NCI-H1417 treated with DMSO at 0.1 percent for 48 hours (cell line): ENCODE measurements at places on chromosomes 16 and 17.

- DNase-seq: no peak
Observed at GRCh38 chr16:51453251-51453650, 302.2 kb upstream of the SALL1 start.

GRCh38 chr16:13331918-13332317, 430.5 kb downstream of the SHISA9 start:
- no peak for DNase-seq

DNA sequence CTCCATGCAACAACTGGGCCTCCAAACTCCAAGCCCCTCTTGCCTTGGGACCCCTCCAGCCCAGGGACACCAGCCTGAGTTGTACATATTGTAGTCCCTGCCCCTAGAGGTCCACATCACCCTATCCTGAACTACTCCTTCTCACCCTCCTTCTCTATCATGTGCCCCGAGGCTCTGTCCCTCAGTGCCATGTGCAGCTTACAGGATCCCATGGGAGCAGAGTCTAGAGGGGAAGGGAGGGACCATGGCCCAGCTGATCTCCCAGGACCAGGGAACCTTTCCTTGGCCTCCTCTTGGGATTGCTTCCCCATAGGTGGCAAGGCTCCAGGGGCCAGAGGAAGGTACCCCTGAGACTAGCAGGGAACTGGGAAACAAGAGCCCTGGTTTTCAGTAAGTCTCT, 35.3 kb downstream of the TMEM132E start:
- no peak for DNase-seq

DNA sequence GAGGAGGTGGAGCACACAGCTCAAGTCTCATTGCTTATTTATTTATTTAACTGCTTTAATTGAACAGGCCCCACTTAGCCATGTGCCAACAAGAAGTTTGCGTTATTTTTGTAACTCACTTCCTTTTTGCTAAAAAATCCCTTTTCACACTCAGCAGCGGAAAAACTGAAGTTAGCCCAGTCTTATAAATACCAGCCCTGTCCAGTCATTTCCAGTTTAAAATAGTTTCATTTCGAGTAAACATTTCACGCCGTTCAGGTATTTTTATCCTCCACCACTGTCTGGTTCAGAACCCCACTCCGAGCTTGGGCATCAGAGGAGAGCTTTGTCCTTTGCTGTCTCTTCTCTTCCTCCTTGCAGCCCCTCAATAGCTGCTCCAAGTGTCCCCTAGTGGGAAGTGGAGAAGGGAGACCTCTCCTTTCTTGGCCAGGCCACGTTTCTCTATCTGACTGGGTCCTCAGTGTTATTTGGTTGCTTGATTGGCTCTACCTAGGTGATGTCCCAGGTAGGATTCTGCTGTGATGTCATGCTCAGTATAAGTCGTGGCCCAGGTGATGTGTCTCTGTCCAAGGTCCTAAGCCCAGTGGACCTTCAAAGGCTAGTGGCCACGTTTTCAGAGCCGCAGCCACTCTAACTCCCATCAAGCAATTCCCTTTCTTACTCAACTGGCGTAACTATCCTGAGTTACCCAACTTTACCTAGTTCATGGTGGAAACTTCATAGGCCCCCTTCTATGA, 53.0 kb upstream of the GAS7 start:
- DNase-seq: no peak

- DNase-seq: no peak
Observed at GRCh38 chr16:74607310-74607961, 522 bp upstream of the GLG1 start.

- no peak for DNase-seq
Observed at GRCh38 chr17:66579556-66579955, 255.4 kb upstream of the CACNG5 start.

DNA sequence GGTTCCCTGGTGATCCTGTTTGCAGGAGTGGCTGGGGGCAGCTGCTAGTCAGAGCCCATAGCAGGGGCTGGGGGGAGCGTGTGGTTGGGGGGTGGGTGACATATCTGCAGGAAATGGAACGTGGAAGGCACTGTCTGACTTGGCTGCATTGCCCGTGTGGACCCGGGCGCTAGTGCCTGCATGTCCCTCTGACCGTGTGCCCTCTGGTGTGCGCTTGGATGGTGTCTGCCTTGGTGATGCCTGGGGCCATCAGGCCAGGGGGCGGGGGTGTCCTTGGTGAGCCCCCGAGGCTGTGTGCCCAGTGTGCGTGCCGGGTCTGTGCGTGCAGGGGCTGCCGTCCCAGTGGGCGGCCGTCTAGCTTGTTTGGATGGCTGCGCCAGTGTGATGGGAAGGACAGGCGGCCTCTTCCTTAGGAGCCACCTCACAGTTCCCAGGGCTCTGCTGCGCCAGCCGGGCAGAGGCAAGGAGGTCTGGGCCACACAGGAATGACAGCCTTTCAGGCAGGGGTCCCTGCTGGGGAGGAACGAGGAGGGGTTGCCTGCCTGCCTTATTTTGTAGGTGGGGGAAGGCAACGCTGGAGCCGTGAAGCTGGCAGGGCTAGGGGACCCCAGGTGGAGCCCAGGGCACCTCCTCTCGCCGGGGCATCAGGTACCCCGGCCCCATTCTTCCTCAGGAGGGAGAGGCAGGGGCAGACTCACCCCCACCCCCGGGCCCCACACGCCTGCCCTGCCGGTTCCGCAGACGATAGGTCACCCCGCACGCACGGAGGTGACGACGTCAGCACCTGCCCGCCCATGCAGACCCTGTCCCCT, 693 bp downstream of the NDRG4 start:
- no peak for DNase-seq

GRCh38 chr16:79560318-79560717, 40.2 kb downstream of the MAF start:
- no peak for DNase-seq

GRCh38 chr17:50798424-50799288, 31.3 kb upstream of the ANKRD40CL start:
- DNase-seq: no peak

- no peak for DNase-seq
Observed at GRCh38 chr17:57498443-57498842, 242.1 kb downstream of the MSI2 start.

GRCh38 chr17:68398691-68399637, 58.3 kb downstream of the WIPI1 start:
- no peak for DNase-seq

DNA sequence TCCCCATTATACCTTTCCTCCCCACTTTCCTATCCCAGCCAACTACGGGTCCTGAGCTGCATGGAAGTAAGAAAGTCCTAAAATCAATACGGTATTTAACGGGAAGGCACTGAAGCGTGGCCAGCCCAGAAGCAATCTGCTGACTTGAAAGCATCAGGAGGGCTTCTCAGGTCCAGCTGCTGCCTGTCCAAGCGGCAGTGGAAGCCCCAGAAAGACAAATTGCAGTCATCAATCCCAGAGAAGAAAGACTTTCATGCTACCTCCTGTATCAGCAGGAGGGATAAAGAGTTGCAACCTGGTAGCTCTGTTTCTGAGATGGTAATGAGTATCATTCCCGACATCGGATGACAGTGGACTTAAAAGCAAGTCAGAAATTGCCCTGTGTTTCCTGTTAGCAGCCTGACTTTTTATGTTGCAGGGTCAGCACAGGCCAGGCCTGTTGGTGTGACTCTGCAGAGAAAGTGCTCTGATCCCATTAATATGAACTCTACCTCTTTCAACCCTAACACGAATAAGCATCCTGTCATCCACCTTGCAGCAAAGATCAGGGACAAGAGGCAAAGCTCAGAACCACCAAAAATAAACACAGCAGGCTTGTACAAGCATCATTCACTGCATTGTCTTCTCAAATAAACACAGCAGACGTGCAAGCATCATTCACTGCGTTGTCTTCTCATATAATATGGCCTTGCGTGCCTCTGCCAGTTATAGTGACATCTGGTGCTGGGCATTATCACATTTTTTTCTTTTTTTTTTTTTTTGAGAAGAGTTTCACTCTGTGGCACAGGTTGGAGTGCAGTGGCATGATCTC, 358.6 kb upstream of the CDH11 start:
- no peak for DNase-seq

- no peak for DNase-seq
Observed at GRCh38 chr16:78972986-78973385, 627.6 kb downstream of the MAF start.

GRCh38 chr17:51733166-51733565, 425.3 kb downstream of the CA10 start:
- no peak for DNase-seq

GRCh38 chr17:28745786-28746411, 2.1 kb downstream of the TRAF4 start:
- no peak for DNase-seq

- no peak for DNase-seq
Observed at GRCh38 chr17:77802811-77803220, 155.7 kb upstream of the TNRC6C start.

DNA sequence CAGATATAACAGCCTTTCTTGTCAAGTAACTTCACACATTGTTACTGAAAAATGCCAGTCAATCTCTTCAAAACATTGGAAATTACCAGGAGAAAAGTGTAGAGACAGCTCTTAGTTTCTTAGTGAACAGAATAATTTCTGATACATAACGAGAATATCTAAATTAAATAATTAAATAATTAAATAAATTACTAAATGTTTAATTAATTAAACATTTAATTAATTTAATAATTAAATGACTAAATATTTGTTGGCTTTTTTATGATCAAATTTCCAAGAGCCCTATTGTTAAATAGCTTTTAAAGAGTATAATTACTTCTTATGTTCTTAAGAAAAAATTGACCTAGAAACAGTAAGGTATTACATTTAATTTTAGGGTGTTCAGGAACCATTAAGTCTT, 129.6 kb downstream of the SSH2 start:
- no peak for DNase-seq

DNA sequence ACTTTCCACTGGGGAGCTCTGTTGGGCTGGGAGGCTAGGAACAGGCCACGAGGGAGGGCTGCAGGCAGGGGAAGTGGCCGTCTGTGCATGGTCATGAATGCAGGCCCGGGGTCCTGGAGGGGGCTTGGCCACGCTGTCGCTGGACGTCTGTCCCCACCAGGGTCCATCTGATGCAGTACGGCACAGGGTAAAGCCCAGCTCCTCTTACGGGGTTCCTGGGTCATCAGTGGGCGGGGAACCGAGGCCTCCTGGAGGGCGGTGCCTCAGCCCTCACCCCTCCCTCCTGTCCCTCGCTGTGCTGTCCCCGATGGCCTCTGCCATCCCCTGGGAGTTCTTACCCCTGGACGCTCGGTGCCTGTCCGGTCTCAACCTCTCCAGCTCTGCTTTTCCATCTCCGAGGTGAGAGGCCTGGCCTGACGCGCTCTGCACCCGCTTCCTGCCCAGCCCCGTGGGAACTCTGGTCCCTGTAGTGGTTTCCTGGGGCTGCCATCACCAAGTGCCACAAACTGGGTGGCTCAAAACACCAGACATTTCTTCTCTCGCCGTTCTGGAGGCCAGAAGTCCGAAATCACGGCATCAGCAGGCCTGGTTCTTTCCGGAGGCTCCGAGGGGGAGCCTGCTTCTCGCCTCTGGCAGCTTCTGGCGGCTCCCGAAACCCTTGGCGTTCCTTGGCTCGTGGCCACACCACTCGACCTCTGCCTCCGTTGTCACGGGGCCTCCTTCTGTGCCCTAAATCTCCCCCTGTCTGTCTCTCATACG, 182.8 kb downstream of the SEC14L1 start:
- no peak for DNase-seq

DNA sequence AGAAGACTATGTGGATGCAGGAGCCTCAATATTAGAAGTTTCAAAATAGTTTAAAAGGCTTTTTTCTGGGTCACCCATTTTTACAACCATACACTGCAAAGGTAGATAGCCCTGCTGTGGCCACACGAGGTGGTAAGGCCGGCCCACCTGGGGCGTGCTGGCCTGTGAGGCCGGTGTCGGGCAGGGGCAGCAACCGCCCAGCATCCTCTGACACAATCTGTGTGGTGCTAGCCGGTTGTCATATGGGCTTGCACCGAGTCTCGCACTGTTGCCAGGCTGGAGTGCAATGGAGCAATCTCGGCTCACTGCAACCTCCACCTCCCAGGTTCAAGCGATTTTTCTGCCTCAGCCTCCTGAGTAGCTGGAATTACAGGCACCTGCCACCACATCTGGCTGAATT, 44.0 kb downstream of the CFAP20 start:
- no peak for DNase-seq

DNA sequence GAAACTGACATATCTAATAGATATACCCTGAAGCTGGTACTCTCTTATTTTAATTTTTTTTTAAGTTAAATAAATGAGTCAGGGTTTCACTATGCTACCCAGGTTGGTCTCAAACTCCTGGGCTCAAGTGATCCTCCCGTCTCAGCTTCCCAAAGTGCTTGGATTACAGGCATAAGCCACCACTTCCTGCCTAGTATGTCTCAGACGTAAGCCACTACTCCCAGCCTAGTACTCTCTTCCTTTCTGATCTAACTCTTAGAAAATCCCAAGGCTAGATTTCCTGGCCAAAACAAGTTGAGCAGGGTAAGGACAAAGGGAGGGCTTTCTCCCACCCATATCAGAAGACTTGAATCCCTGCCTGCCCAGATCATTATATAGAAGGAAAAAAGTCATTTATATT, 33.7 kb downstream of the HOXB1 start:
- no peak for DNase-seq

GRCh38 chr16:66695471-66695934, 1.0 kb downstream of the CMTM4 start:
- no peak for DNase-seq

DNA sequence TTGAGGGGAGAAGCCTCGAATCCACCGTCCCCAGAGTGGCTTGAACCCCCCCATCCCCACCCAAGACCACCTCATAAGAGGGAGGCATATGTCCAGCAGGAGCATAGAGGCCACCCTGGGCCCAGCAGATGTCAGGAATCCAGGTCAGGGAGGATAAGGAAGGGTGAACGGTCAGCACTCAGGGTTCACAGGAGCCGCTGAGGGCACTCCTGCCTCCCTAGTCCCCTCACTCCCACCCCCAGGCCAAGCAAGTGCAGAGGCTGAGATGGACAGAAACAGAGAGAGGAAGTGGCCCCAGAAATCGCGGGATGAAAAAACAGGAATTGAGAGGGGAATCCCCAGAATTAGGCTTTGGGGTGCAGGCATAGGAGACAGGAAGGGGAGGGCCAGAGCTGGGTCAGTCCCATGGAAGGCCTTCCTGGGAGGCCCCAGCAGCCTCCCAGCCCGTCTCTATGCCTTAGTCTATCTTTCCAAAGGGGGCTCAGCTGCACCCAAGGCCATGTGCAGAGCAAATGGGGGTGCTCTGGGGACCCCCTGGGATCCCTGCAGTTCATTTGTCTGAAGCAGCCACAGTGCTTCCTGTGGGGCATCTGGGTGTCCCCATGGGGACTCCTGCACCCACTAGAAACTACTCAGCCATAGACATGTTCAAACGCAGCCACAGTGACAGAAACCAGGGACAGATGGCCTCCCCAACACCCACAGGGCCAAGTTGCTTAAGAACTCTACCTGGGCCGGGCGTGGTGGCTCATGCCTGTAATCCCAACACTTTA, 1.7 kb downstream of the CMTM3 start:
- no peak for DNase-seq

DNA sequence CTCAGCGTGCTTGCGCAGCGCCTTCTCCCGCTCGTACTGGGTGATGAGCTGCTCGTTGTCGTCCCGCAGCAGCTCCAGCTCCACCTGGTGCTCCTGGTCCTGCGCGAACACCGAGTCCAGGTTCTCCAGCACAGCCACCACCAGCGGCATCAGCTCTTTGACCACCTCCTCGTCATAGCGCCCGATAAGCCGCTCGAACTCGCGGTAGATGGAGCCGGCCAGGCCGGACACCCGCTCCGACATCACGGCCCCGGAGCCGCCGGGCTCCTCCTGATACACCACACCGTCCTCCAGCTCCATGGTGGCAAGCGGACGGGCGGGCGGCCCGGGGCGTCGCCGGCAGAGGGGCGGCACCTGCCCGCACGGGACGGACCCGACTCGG, 320 bp downstream of the SPAG9 start:
- DNase-seq: no peak

- no peak for DNase-seq
Observed at GRCh38 chr17:58324409-58325288, 3.9 kb downstream of the TSPOAP1 start.
